Esophagus squamous epithelium (tissue), 5 donors: ENCODE measurements at places on chromosomes 13 and 19.

DNA sequence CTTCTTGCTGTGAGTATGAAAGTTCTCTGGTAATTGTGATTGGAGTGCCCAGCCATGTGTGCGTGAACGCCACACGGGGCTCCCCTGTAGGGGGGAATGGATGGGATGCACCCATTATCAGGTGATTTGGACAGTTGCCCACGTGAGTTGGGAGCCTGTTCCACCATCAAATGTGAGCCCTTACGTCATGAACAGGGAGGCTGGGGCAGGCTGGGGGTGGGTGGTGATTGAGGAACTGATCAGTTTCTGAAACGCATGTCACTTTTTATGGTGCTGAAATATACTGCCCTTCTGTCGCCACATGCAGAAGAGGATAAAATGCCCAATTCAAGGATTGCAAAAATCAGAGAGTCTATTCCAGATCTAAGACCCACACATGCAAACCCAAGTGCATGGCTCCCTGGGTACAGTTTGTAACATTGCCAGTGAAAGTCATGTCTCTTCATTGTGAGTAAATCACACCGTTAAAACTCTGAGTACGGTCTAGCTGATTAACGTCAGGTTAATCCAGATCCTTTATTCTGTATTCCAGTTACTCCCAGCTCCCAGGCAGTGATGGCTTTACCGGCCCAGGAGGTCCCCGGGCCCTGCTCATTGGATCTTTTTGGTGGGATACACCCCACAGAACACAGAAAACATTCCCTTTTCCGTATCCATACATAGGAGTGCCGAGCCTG lies 90.2 kb downstream of the RAB20 start:
- no peak for DNase-seq

GRCh38 chr13:97932036-97932435 lies 21.4 kb upstream of the IPO5 start:
- no peak for DNase-seq

DNA sequence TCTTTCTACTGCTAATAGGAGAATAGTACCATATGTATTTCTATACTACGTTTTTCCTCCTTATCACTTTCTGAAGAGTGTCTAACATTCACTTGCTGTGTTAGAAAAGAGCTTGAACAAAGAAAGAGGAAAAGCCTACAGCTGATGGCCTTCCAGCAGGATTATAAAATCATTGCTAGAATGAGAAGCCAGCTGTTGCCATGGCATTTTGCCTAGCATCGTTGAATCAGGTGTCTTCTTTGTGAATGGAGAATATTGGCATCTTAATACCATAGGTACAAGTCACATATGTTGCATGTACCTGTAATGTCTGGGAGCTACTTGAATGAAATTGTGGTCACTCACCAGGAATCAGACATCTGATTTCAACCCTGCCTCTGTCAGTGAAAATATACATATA lies 1174.9 kb downstream of the PCDH17 start:
- no peak for DNase-seq

DNA sequence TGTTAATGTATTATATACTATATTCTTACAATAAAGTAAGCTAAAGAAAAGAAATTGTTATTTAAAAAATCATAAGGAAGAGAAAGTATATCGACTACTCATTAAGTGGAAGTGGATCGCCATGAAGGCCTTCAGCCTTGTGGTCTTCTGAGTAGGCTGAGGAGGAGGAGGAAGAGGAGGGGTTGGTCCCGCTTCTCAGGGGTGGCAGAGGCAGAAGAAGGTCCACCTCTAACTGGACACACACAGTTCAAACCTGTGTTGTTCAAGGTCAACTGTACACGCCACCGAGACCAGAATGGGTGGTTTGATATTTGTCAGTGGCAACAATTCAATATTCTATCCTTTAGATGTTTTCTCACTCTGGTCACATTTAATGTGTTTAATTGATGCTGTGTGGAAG lies 67.2 kb downstream of the ALOX5AP start:
- DNase-seq = no peak
